Stimulated activated CD8-positive, alpha-beta memory T cell treated with anti-CD3 and anti-CD28 coated beads, Interleukin-15, amount 100 ng/mL, for 48 hours (primary cell): ENCODE measurements at places on chromosomes 12 and 14.

DNA sequence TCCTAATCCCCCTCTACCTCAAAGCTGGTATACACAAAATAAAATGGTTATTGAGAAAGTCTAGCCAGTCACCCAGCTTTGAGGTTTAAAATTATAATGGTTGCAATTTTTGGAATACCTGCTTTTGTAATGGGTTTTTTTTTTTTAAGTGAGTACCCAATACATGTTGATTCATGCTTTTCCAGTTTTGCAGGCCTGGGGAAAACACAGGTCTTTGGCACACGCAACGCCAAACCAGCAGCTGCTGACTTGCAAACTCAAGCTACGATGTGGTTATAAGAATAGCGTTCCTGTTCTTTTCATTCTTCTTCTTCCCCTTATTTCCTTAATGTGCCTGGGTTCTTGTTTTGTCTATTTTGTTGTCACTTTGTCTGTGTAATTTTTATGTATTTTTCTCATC, 233.0 kb downstream of the EGLN3 start:
- no peak for DNase-seq

- DNase-seq = no peak
These were observed 31.4 kb downstream of the PPFIBP1 start for GRCh38 chr12:27555361-27555760.

DNA sequence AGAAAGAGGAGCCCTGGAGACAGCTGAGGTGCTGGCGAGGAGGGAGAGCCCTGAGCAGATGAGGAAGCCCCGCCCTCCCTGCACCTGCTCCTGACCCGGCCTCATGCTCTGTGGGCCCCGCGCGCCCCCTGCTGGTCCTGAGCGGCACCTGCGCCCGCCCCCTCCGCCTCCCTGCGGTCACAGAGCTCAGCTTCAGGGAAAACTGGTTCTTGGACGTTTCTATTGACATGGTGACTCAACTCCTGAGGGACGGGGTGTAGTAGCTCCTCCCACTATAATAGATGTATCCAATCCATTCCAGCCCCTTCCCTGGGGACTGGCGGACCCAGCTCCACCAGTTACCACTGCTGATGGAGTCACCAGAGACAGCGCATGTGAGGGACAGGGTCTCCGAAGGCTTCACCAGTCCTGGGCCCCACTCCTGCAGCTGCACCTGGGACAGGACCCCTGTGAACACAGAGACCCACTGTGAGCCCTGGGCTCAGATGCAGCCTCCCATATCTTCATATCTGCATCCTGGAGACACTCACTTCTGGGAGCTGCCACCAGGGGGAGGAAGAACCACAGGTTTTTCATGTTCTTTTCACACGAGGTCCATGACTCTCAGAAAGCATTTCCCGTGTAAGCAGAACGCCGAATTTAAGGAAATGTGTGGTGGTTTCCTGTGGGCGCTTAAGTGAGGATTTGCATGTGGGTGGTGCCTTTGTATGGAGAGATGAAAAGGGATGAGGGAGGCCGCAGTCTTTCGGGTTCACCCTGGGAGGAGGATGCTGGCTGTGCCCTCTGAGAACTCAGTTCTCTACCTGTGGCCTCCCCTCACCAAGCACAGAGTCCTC, 1346.4 kb downstream of the TMEM121 start:
- peak; percentile 87 for DNase-seq

GRCh38 chr12:12930633-12931219, 21.2 kb downstream of the GPRC5D start:
- no peak for DNase-seq

GRCh38 chr12:108548954-108549521, 11.9 kb downstream of the SART3 start:
- no peak for DNase-seq

DNA sequence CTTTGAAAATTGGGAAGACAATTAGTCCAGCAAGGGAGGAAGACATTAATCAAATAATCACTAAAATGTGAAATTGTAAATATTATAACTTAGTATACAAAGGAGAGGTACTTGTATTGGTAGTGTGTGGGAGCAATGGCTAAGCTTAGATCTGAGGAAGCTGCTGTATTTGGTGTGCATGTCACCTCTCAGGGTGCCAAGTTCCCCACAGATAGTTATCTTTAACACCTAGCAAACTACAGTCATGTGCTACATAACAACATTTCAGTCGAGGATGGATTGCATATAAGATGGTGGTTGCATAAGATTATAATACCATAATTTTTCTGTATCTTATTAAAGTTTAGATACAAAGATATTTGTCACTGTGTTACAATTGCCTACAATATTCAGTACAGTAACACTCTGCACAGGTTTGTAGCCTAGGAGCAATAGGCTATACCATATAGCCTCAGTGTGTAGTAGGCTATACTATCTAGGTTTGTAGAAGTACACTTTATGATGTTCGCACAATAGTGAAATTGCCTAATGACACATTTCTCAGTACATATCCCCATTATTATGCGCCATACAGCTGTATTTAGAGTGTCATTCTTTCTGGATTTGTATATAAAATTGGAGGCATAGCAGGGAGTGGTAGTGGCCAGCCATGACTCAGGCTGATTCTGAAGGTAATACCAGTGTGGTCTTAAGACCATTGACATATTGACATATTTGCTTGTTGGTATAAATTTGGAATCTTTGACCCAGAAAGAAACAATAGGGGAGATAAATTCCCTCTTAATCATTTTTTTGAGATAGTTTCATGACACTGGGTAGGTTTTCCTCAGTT, 55.8 kb downstream of the RAD51B start:
- no peak for DNase-seq

DNA sequence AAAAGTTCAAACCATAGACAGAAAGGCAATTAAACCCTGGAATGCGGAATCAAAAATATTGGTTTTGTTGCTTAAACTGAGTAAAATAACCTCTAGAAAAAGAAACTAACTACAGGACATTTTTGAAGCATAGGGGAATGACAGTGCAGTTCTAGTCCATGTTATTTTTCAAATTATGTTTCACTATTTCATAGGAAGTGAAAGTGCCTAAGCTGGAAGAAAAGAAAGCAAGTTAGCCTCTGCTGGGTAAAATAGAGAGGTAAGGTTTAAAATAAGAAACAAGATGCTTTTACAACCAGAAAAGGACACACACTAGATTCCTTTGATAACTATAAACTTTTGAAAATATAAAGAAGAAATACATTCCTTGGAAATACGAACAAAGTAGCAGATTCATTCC, 1.1 kb downstream of the CLECL1 start:
- no peak for DNase-seq
